SK-N-SH treated with all-trans-retinoic acid at 6 μM for 48 hours (cell line): ENCODE measurements at places on chromosomes 13 and 19.

GRCh38 chr13:50124536-50125303, 109.5 kb downstream of the KCNRG start:
- ATAC-seq, result peak; percentile 65

- no peak for ATAC-seq
Measured at GRCh38 chr19:29040951-29041350, 172.0 kb downstream of the UQCRFS1 start.

DNA sequence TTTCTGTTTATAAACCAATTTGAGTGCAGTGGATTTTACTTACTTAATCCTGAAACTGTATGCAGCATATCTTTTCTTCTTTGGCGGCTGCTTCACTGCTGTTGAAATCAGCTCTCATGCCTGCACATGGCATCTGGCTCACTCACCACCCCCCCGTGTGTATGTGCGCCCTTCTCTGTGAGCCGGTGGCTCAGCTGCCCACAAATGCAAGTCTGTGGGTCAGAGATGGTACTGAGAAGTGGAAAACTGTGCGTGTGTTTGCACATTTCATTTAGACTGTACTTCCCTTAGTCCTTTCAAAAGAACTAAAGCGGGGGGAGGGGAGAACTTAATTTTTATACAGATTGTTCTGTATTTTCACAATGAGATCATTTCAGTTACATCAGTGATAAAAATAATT, 307.6 kb downstream of the SHISA2 start:
- no peak for ATAC-seq

- no peak for ATAC-seq
Measured at GRCh38 chr19:38656171-38656981, 8.9 kb downstream of the ACTN4 start.

GRCh38 chr19:3125900-3126524, 9.8 kb upstream of the GNA15 start:
- peak; percentile 88 for ATAC-seq
